ENCODE measurements at places on chromosomes 11 and 22.

- DNase-seq: no peak
Measured at GRCh38 chr11:2584812-2585565, 114.8 kb downstream of the KCNQ1OT1 start.

DNA sequence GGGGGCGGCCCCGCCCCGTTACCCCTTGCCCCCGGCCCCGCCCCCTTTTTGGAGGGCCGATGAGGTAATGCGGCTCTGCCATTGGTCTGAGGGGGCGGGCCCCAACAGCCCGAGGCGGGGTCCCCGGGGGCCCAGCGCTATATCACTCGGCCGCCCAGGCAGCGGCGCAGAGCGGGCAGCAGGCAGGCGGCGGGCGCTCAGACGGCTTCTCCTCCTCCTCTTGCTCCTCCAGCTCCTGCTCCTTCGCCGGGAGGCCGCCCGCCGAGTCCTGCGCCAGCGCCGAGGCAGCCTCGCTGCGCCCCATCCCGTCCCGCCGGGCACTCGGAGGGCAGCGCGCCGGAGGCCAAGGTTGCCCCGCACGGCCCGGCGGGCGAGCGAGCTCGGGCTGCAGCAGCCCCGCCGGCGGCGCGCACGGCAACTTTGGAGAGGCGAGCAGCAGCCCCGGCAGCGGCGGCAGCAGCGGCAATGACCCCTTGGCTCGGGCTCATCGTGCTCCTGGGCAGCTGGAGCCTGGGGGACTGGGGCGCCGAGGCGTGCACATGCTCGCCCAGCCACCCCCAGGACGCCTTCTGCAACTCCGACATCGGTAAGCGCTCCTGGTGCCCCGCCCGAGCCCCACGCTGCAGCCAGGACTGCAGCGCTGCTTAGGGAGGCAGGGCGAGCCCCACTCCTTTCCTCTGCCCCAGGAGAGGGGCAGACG lies at the start of gene TIMP3:
TIMP3 (plus strand) TSS at position 169 of the 700 bp plus-strand sequence; CDS start at position 466, 297 bp downstream.
- no peak for DNase-seq

GRCh38 chr11:2564588-2565425 lies 120.0 kb downstream of the KCNQ1 start:
- DNase-seq: no peak

DNA sequence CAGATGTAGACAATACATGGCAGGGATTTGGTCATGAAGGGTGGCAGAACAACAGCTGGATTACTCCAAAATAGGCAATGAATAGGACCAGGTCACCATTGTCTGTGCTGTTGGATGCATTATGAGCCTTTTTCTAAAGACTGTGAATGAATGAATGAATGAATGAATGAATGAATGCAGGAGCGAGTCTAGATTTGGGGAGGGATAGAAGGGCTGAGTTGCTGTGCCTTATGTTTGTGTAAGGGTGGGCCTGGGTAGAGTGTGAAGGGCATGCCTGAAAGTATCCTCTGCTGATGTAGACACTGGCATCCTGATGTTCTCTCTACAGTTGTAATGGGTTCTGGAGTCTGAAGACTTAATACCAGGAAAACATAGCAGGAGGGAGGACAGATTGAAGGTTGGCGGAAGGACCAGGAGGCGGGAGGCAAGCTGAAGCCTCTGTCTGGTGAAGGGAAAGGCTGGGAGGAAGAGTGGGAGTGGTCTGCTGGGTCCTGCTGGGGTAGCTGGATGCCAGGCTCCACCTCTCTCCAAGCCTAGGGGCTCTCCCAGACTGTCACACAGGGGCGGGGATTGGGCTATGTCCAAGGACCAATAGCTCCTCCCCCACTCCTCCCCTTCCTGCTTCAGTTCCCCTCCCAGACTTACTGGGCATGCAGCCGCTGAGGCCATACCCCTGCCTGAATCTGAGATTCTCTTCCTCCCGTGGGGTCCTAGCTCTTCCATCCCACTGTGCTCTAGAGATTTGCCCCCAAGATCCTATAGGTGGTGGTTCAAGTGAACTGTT lies 4.8 kb downstream of the TRIM3 start:
- DNase-seq: no peak

DNA sequence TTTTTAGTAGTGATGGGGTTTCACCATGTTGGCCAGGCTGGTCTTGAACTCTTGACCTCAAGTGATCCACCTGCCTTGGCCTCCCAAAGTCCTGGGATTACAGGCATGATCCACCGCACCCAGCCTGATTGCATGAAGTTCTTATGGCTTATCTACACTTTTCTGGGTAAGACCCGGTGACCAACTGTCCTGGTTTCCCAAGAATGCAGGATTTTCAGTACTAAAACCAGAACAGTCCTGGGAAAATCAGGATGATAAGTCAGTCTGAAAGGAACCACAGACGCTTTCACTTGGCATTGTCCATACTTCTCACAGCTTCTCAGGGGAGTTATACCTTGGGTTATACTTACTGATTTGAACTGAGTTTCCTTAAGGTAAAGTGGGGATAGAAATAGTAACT lies 1.4 kb upstream of the BPIFC start:
- no peak for DNase-seq

- DNase-seq: no peak
Measured at GRCh38 chr22:40385036-40385782, 14.8 kb downstream of the SGSM3 start.

DNA sequence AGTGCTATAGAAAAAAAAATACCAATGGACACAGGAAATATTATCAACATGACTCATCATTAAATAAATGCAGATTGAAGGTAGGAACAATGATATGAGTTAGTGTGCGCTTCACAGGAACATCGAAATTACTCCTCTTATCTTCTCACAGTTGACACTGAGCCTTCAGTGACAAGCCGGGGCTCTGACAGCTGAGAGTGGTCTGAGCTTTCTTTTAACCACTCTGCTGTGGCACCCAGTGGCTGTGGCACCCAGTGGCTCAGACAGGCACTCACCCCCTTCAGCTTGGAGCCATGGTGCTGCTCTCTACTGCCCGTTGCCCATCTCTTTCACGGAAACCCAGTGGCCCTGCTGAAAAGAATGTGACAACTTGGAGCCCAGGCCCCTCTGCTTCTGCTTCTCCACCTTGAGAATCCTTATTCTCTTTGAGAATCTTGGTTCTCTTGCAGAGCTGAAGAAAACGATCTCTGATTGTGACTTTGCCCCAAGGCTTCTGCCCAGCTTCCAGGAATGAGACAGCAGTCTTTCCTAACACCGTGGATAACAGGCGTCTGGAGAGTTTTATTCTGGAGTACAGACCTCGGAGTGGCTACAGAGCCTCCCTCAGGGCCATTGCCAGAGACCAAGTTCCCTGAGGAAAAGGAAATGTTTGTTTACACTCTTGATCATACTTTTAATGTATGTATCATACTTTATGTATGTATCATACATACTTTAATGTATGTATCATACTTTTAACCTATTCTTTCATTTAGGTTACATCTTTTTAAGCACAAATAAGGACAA lies 37.1 kb upstream of the OR8B8 start:
- no peak for DNase-seq

DNA sequence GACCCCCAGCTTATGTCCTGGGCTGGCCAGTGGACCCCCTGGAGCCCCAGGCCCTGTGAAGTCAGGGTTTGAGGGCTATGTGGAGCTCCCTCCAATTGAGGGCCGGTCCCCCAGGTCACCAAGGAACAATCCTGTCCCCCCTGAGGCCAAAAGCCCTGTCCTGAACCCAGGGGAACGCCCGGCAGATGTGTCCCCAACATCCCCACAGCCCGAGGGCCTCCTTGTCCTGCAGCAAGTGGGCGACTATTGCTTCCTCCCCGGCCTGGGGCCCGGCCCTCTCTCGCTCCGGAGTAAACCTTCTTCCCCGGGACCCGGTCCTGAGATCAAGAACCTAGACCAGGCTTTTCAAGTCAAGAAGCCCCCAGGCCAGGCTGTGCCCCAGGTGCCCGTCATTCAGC lies 24.6 kb downstream of the CSF2RB start:
- no peak for DNase-seq

- DNase-seq: no peak
Measured at GRCh38 chr11:11895672-11896071, 53.9 kb downstream of the USP47 start.

DNA sequence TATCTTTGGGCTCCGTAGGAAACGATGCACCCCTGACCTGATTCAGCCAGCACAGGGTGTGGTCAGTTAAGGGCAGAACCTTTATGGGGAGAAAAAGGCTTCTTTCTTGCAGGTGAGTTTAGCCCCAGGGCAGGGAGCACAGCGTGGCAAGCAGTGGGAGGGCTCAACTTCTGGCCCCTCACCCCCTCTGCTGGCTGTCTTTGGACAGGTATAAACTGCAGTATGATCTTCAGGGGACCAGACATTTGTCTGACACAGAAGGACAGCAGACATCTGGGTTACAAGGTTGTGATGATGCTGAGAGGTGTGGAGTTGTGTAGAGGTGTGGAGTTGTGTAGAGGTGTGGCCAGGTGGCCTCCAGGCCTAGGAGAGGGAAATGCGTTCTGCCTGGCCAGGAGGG lies 324.0 kb upstream of the PLET1 start:
- no peak for DNase-seq

- DNase-seq: no peak
Measured at GRCh38 chr11:63017306-63017974, 1.8 kb upstream of the SLC22A8 start.

DNA sequence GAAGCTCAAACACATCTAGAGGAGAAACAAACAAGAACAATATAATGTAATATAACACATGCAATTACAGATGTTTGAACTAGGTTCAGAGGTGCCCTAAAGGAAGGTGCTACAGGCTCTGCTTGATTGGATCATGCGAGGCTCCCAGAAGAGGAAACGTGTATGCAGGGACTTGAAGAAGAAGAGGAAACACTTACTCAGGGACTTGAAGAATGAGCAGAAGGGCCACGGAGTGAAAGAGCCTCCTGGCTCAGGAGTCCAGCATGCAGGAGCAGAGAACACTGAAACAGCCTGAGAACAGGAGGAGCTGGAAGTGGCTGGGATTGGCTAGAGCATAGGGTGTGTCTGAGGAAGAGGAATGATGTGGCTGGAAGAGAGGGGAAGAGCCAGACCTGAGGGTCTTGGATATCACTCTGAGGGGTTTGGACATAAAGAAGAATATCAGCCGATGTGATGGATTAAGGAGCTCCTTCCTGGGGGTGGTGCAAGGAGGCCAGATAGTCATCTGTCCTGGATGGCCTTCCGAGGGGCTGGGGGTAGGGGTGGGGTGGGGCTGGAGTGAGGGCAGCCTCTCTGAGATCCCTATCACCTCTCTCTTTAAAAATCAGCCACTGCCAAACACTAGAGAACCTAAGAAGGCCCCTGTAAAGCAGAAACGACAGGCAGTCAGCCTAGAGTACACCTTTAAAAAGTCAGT lies 16.8 kb downstream of the FZD4 start:
- DNase-seq: no peak

- DNase-seq: no peak
Measured at GRCh38 chr11:96173422-96173821, 169.6 kb downstream of the MAML2 start.

GRCh38 chr11:128222245-128222884 lies 365.0 kb downstream of the ETS1 start:
- no peak for DNase-seq

GRCh38 chr22:33674357-33674756 lies 245.9 kb downstream of the LARGE1 start:
- no peak for DNase-seq

DNA sequence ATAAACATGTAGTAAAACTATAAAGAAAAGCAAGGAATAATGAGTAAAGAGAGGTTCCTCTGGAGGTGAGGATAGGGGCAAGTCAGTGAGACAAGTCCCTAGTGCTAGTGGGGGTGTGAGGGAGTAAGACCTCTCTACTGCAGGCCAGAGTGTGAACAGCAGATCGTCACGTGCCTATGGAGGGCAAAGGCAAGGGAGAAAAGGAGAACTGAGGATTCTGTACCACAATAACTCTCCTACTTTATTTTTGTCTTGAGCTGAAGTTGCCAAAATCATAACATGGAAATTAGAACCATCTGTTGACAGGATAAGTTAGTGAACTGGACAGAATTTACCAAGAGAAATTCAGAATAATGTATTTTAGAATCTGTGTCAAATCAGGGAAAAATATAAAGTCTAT lies 77.6 kb downstream of the ENTHD1 start:
- DNase-seq: no peak

DNA sequence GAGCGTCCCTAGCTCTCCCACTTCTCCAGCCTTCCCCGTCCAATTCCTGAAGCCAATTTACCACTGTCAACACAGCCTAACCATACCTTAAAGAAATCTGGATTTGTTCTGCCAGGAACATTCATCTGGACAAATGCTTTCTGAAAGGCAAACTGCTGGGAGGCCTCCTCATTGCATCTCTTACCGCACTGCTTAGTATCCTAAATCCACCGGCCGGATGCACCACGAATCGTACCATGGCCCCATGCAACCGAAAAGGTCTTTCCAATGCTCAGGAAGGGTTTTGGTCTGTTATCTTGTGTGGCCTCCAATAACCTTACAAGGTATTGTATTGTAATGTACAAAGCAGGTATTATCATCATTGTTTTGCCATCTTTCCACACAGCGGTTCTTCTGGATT lies 57.6 kb downstream of the MYH9 start:
- no peak for DNase-seq
